ENCODE measurements at places on chromosomes 13 and 19.

DNA sequence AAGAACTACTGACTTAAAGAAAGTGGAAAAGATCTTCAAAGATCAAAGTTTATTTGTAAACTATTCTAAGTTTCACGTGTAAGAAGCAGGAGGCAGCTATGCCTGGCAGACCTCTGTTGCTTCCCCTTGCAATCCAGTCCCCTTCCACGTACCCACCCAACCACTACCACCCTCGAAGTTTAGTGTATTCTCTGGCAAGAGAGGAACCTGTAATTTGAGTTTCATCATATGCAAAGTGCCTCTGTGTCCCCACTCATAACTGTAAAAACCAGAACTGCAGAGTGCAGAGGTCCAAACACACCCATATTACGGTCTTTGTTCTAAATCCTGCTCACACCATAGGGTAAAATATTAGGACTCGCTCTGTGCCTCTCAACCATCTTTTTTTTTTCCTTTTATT is 75.8 kb upstream of the FRY start:
- DNase-seq: no peak

- DNase-seq: no peak
Measured at GRCh38 chr13:95301968-95302393, 730 bp upstream of the ABCC4 start.

DNA sequence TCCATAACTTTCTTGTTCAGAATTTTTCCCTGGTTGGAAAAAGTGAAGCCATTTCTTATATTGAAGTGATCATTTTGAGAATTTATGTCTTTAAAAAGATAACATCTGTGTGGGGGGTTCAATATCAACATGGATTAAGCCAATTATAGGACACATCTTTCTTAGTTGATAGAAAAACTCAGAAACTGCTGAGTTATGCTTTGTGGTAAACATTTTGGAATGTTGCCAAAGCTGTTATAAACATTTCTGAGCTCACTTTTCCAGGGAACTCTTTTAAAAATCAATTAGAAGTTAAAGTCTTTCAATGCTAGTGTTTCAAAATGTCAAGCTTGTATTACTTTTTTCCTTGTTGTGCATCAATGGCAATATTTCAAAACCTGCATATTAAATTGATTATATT is 248.8 kb downstream of the DACH1 start:
- DNase-seq: no peak

GRCh38 chr19:49149652-49150105 is 5.5 kb downstream of the HRC start:
- DNase-seq: no peak

DNA sequence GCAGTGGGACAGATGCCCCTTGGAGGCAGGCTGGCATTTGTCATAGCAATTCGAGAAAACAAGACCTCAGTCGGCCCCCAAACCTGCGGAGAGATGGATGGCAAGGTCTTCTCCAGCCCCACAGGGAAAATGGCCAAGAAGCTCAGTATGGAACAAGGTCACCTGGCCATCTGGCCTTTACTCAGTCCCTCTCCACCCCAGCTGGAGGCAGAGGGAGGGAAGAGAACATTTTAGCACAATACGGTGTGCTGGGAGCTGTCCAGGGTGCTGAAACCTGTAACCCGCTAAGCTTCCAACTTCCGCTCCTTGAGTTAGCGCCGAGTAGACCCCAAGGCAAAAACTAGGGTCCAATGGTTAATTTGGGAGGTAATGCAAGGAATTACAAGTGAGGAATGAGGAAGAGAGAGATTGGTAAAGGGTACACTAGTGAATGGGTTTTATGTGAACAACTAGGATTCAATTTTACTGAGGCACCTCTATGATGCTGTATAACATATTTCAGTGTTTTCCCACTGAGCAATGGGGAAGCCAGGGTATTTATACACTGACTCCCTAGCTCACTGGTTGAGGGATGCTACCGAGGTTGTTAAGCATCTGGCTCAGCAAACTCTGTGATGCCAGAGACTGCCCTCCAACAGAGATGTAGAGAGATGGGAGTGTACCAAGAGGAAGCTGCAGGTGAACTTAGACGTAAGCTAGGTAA is 64.3 kb downstream of the CACNA1A start:
- peak; percentile 38 for DNase-seq

DNA sequence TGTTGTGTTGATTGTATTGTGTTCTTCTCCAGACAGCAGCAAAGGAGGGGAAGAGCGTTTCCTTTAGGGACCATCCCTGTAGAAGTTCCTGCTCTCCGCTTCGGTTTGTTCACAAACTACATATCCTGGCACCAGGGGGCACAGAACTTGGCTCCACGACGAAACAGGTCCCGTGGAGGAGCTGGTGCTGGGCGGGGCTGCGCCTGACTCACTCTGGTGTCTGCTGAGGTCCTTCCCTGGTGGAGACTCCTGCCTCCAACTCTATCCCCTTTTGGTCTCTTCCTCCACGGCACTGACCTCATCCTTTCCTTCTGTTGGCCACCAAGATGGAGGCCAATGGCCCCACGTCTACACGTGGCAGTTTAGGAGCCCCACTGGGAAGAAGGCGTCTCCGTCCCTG is 14.7 kb downstream of the TMPRSS9 start:
- no peak for DNase-seq

GRCh38 chr19:9818175-9818733 is 625 bp downstream of the FBXL12 start:
- DNase-seq: no peak

DNA sequence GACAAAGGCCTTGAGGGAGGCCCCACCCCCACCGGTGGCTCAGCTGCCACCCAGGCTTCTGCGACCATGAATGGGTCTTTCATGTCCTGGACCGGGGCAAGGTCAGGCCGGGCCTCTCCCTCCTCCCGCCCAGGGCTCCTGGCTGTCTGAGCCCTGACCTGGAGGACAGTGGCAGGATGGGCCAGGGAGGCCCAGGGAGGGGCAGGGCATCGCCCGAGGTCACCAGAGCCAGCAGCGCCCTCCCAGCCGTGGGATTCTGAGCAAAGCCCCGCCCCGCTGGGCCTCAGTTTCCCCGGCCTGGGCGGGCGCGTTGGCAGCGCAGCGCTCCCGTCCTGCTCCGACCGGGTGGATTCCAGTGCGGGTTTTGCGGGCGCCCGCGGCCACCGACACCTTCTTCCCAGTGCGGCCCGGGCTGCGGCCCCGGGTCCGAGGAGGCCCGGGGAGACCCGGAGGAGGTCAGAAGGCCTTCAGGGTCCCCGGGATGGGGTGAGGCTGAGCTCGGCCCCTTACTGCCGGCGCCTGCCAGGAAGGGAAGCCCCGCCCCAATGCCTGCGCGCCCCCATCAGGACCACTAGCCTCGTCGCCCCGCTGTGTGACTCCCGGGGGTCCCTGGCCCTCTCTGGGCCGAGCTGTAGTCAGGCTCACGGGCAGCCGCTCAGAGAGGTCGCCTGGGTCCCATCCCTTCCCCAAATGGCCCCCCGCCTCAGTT is 24.6 kb upstream of the SEMA6B start:
- peak; percentile 26 for DNase-seq

- DNase-seq: no peak
Measured at GRCh38 chr13:75959861-75960481, 323.8 kb downstream of the LMO7 start.

DNA sequence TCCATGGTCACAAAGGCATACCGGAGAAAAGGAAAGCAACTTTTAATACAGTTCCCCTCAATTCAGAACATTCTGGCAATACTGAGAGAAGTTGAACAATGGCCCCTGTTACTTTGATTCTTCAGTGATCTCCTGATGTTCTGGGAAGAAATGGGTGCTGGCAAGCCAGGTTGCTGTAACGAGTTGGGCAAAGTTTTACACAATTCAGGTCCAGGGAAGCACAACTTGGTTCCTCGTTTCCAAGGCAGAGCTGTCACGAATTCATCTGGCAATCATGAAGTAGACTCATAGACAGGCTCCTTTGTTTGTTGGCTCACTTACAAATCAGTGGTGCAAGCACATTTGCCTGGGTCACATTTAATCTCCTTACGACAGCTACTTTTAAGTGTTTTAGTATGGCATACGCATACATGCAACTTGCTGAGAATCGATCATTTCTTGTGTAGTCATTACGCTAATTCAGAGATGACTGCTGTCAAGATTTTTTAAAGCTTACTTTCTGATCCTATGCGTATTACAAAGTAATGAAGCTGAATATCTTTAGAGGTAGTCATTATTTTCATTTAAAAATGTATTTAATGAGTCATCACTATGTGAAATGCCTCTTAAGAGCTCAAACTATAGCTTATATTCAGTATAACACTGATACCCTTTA is 174.7 kb downstream of the GPC5 start:
- no peak for DNase-seq

GRCh38 chr13:46202188-46202795 is 9.4 kb upstream of the LRRC63 start:
- no peak for DNase-seq

DNA sequence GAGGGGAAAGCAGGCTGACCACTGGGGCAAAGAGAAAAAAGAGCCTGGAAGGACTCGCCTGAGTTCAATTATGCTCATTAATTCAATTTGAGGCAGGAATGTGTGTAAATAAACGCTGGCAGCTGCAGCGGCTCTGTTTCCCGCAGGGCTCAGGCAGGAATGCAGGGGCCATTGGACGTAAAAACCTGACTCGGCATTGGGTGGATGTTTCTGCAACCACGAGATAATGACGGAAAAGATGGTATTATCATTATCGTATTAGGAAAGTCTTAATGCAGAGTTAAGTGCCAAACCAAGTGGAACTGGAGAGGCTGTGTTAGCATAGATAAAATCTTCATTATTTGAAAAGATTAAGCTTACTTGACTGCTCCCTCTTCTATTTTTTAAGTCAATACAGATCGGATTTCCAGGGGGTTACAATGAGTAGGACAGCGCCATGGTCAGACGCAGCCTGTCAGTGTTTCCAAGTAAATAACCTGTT is 169.8 kb downstream of the SHISA2 start:
- no peak for DNase-seq

GRCh38 chr19:17370026-17370587 is 7.0 kb downstream of the PLVAP start:
- no peak for DNase-seq

- DNase-seq: no peak
Measured at GRCh38 chr19:17718550-17718946, 732 bp upstream of the MAP1S start.

- DNase-seq: no peak
Measured at GRCh38 chr19:8023371-8023770, 17.9 kb upstream of the ELAVL1 start.

DNA sequence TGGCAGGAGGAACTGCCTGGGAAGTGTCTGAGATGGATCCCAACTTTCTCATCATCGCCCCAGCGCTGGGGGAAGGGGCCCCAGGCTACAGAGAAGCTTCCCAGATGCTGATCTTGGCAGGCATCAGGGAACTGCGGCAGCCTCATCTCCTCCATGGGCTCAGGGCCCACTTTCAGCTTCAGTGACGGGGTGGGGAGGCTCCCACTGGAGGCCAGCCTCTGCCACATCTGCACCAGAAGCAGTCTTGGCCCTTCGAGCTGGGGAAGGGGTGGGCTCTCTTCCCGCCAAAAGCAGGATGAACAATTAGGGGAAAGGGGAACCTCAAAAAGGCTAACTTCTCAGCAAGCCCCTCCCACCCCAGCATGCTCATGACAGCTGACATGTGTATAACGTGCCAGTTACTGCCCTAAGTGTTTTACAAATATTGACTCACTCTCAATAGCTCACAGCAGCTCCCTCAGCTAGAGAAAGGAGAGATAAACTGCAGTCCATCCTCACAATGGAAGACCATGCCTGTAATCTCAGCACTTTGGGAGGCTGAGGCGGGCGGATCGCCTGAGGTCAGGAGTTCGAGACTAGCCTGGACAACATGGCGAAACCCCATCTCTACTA is 7.1 kb upstream of the S1PR2 start:
- no peak for DNase-seq

DNA sequence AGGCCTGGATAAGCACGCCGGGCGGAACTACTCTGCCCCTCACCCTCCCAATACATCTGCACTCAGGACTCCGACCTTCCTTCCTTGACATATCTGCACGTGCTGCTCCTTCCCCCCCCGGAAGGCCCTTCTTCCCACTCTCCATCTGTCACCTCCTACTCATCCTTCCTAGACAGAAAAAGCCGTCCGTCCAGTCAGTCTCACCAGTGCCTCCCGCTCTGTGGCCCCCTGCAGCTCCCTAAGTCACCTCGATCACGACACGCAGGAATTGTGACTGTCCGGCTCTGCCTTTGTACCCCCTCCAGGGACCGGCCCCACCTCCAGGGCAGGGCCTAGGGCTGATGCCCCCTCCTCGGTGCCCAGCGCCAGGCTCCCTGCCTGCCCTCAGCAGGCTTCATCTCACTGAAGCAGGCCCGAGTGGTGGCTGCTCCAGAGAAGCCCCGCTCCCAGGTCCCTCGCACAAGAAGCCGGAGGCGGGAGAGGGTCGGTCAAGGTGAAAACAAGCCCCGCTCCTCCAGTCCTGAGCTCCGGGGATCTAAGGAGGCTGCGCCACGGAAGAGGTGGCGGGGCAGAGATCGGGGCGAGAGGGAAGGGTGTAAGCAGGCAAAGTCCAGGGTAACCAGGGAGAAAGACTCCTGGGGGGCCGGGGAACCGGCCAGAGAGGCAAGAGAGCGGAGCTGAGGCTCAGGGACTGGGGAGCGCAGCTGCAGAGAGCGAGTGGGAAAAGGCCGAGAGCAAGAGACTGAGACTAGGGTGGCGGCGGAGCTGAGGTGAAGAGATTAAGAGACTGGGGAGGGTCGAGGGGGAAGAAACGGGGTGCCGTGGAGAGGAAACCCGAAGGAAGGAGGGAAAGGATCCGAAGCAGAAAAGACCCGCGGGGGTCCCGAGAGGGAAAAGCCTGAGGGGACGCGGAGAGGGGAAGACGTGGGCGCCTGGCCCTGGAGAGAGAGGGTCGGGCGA is 1.1 kb downstream of the PPP6R1 start:
- DNase-seq: no peak

- peak; percentile 30 for DNase-seq
Measured at GRCh38 chr13:74573654-74574053, 439.4 kb upstream of the KLF12 start.

DNA sequence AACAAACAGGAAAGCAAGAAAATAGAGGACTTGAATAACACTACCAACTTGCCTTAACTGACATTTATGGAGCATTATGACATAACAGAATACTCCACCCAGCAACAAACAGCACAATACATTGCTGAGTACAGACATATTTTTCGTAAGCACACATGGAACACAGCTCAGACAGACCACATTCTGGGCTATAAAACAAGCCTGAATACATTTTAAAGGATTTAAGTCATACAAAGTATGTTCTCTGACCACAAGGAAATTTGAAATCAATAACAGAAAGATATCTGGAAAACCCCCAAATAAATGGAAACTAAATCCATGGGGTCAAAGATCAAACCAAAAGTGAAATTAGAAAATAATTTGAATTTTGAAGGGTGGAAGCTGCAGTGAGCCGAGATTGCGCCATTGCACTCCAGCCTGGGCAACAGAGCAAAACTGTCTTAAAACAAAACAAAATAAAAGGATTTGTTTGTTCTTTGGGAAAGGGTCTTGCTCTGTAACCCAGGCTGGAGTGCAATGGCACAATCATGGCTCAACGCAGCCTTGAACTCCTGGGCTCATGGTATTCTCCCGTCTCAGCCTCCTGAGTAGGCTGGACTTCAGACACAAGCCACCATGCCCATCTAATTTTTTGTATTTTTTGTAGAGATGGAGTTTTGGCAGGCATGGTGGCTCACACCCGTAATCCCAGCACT is 5.6 kb downstream of the ZDHHC20 start:
- DNase-seq: no peak

Measured in stimulated activated CD4-positive, alpha-beta T cell treated with anti-CD3 and anti-CD28 coated beads, Interleukin-2, amount 100 ng/mL, for 48 hours (primary cell).